Sigmoid colon (tissue), 7 donors: ENCODE measurements at places on chromosomes 1 and 21. TPM values are rescaled to one million over a fixed set of nuclear protein-coding genes. Genes with fewer than 3 reads are reported as not detected.

DNA sequence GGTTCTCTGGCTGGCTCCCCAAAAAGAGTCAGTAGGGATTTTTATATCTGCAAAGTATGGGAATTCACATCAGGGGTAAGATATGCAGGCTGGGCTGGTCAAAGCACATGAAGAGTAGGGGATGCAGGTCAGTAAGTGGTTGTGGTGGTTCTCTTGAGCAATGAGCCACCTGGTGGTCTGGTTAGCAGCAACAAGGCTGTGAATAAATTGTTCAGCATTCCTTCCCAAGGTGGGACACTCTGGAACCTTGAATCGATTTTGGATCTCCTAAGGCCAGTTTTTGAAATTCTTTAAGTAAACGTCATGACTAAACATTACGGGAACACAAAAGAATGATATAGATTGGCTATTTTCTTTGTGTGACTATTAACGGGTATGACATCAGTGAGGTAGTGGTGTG is 563.0 kb upstream of the NEGR1 start:
- DNase-seq = no peak

DNA sequence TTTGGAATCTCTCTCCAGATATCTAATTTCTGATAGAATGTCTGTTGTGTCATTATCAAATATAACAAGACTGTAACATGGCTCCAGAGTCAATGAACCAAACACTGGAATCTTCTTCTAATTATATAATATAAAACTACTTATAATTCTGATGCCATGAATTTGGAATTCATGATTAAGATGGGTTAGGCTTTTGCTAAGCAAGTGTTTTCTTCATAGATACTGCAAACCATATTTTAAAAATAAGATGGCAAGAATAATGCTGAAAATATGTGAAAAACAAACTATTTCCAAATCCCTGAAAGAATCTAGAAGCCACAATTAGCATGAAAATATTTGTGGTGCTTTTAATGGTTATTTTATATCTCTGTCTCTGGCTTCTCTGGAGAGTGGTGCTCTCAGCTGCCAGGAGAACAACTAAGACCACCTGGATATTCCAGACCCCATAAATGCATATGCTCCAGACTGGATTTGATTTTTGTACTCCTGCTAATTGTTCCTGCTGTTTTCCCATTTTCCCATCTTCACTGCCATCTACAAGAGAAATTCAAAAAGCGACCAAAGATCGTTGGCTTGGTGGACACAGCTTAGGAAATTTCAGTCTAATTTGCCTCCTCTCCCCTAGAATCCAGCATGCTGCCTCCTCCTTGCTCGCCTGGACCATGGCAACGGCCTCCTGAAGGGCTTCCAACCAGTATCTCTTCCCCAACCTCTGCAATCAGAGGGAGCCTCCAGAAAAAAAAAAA is 418.9 kb downstream of the SETD4 start:
- DNase-seq = no peak

GRCh38 chr21:15526798-15527197 is 203.0 kb upstream of the USP25 start:
- DNase-seq = no peak

DNA sequence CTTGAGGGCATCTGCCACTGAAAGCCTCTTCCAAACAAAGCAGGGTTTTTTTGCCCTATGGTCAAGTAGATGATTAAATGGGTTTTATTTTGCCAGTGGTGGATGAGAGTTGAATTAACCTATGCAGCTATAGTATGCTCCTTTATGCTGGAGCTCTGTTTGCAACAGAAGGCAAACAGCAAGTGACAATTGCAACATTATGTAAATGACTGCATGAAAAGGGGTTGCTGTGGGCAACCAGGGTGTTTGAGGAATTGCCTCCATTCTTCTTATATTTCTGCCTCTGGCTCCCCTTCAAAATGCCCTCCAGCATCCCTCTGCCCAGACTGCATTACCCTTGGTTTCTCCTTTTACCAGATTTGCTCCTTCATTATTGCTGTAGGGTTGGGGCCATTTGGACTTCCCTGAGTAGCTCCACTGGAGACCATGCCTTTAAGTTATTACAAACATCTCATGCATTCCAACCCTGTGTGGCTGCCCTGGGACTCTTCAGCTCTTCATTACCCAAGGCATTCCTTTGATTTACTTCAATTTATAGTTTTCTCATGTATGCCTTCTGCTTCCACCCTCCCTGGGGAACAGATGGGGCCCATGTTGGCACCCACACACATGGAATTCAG is 398.4 kb downstream of the PRDM2 start:
- DNase-seq = no peak

The VSIG8 gene
- total RNA-seq = not detected

DNA sequence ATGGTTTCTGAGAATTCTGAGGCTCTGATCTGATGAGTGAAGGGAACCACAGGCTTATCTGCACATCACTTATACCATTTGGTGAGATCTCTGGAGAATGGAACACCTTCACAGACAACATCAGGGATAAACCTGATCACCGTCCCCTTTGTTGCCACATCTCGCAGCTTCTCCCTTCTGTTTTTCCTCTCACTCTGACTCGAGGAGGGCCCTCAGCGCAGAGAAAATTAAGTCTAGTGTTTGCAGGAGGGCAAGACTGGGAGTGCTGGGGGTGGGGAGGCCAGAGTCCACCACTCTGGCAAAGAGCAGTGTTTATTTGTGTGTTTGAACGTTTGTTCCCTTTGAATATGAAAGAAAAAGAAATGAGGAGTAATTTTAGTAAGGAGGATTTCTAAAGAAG is 29.0 kb upstream of the BATF3 start:
- DNase-seq = no peak

DNA sequence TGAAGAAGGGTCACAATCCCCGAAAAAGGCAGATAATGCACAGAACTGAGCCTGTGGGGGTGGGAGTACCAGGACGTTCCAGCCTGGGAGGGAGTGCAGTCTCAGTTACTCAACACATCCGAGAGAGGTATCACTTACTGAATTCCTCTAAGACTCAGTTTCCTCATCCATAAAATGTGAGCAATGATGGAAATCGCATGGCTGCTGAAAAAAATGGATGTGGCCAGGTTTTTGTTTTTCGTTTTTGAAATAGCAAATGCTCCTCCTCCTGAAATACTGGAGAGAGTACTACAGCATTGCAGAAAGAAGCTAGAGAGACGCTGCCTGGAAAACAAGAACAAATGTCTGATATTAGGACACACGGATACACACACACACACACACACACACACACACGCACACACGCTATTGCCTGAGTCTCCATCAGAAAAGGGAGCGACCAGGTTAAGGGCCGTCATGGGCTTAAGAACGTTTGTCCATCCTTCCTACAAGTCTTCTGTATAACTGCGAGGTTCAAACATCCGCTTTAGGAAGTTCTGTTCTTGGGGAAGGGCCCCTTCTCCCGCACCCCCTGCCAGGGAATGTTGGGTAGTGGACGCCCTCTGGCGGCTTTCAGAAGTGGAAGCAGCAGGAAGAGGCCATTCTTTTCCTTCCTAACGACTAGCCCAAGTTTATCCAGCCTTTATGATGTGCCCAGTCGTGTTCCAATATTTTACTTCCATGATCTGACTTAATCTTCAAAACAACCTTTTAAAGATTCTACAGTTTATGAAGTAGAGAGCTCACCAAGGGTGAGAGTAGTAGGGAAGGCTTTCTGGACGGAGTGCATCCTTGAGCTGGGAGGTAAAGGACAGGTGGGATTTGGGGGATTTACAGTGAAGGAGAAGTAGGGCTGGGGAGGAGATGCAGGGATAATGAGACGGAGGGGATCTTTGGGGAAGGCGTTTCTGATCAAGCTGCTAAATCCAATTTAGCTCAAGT is 699 bp upstream of the NES start:
- DNase-seq = peak; percentile 88

GRCh38 chr1:156929596-156930238 is 9.3 kb downstream of the LRRC71 start:
- DNase-seq = peak; percentile 44
